Activated CD4-positive, alpha-beta T cell treated with anti-CD3 and anti-CD28 coated beads, Interleukin-2, amount 10 ng/mL, durations not matched to agents 7 days and 5 days (primary cell): ENCODE measurements at places on chromosomes 2 and 18.

- no peak overlapping the region for H3K4me3 ChIP-seq
- no peak for DNase-seq
- no peak overlapping the region for H3K27ac ChIP-seq
- no peaks in the 10 kb centered on the region for H3K4me1 ChIP-seq
- peaks cover 13% of the 10 kb centered on the region for H3K27me3 ChIP-seq
- no peaks in the 10 kb centered on the region for H3K36me3 ChIP-seq
These were observed 181.6 kb downstream of the NYAP2 start for GRCh38 chr2:225581135-225581534.

DNA sequence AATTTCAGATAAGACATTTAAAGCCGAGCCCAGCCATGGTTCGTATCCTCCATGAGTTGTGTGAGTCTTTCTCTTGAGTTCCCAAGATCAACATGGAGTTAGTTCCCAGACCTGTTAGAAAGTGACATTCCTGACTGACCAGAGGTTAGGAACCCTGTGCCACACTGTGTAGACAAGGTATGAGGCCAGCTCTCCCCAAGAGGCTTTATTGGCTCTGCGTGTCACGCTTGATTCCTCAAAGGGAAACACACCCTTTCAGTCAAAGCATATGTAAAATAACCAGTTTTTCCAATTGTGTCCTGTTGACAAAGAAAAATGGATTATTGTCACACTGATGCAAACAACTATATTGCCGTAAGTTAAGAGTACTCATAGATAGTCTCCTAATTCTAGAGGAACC, 1.2 kb downstream of the SULT1C3 start:
- no peaks in the 10 kb centered on the region for H3K27me3 ChIP-seq
- H3K4me3 ChIP-seq: no peak overlapping the region
- no peaks in the 10 kb centered on the region for H3K4me1 ChIP-seq
- peaks cover 4% of the 10 kb centered on the region for H3K36me3 ChIP-seq

GRCh38 chr18:49843778-49844625, 30.7 kb upstream of the ACAA2 start:
- no peak overlapping the region for H3K4me3 ChIP-seq
- peaks cover 7% of the 10 kb centered on the region for H3K27me3 ChIP-seq
- H3K36me3 ChIP-seq: no peaks in the 10 kb centered on the region
- H3K27ac ChIP-seq: no peak overlapping the region

GRCh38 chr2:120959426-120959825, 223.8 kb downstream of the GLI2 start:
- H3K36me3 ChIP-seq: no peaks in the 10 kb centered on the region
- DNase-seq: no peak
- H3K4me3 ChIP-seq: no peak overlapping the region
- no peaks in the 10 kb centered on the region for H3K4me1 ChIP-seq

GRCh38 chr2:161170958-161171932, 11.0 kb downstream of the TANK start:
- DNase-seq: no peak
- H3K27ac ChIP-seq: no peak overlapping the region
- H3K27me3 ChIP-seq: no peaks in the 10 kb centered on the region
- H3K4me1 ChIP-seq: peaks cover 69% of the 10 kb centered on the region
- H3K36me3 ChIP-seq: peaks cover 83% of the 10 kb centered on the region
- no peak overlapping the region for H3K4me3 ChIP-seq

DNA sequence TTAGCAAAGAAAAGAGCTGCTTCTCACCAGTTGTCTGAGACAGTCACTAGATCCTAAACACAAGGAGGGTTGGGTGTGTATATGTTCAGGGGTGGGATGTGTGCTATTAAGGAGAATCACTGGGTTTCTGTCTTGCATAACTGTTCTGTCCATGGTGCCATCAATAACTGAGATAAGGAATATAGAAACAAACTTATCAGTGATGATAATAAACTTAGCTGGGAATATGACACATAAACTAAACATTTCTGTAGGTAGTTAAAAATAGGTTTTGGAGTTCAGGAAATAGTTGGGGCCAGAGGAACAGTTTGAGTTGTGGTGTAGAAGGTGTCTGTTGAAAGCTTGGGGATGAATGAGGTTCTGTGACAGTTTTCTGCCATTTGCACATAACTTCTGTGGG, 17.4 kb downstream of the NAPG start:
- H3K4me3 ChIP-seq: no peak overlapping the region
- no peaks in the 10 kb centered on the region for H3K27me3 ChIP-seq
- peaks cover 65% of the 10 kb centered on the region for H3K36me3 ChIP-seq
- DNase-seq: no peak
- no peaks in the 10 kb centered on the region for H3K4me1 ChIP-seq

- H3K27me3 ChIP-seq: no peaks in the 10 kb centered on the region
- no peak overlapping the region for H3K27ac ChIP-seq
- peaks cover 11% of the 10 kb centered on the region for H3K36me3 ChIP-seq
- peaks cover 16% of the 10 kb centered on the region for H3K4me1 ChIP-seq
These were observed 26.0 kb downstream of the TLK1 start for GRCh38 chr2:171134624-171135230.

GRCh38 chr2:25088817-25089516, 47.1 kb downstream of the EFR3B start:
- H3K27me3 ChIP-seq: no peaks in the 10 kb centered on the region
- no peaks in the 10 kb centered on the region for H3K4me1 ChIP-seq
- no peaks in the 10 kb centered on the region for H3K36me3 ChIP-seq
- DNase-seq: no peak

DNA sequence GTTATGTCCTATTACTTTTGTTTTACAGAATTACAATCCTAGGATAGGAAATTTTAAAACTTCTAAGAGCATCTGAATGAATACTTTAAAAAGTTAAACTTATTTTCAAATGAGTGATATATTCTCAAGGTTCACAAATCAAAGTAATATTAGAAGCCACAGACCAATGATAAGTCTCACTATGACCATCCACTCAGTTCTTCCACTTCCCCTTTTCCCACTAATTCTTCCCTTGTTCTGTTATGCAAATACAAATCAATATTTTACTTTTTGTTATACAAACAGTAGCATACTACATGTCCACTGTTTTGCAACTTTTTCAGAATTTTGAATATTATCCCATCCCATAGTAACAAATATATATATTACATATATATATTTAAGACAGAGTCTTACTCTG, 20.2 kb downstream of the USP37 start:
- no peaks in the 10 kb centered on the region for H3K27me3 ChIP-seq
- H3K27ac ChIP-seq: no peak overlapping the region
- H3K4me3 ChIP-seq: no peak overlapping the region
- no peak for DNase-seq

DNA sequence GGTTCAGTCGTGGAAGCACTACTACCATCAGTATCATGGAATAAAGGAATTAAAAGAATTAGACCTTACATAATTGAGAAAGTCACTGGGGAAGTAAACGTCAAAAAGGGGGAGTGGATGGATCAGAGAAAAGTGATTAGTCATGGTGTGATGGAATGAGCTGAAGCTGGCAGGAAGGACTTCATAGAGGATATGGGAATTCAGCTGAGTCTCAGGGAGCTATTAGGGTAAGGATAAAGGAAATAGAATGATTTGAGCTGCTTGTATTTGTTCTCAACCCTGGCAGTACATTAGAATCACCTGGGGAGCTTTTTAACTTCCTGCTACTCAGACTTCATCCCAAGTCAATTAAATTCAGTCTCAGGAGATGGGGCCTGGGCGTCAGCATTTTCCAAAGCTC, 53.4 kb upstream of the SETBP1 start:
- H3K27me3 ChIP-seq: peaks cover 2% of the 10 kb centered on the region
- no peaks in the 10 kb centered on the region for H3K36me3 ChIP-seq

GRCh38 chr2:15732341-15733077, 140.8 kb downstream of the DDX1 start:
- no peak overlapping the region for H3K4me3 ChIP-seq
- H3K27ac ChIP-seq: no peak overlapping the region
- H3K36me3 ChIP-seq: no peaks in the 10 kb centered on the region
- H3K27me3 ChIP-seq: no peaks in the 10 kb centered on the region
- DNase-seq: no peak
